ENCODE measurements at places on chromosomes 16 and 17.

DNA sequence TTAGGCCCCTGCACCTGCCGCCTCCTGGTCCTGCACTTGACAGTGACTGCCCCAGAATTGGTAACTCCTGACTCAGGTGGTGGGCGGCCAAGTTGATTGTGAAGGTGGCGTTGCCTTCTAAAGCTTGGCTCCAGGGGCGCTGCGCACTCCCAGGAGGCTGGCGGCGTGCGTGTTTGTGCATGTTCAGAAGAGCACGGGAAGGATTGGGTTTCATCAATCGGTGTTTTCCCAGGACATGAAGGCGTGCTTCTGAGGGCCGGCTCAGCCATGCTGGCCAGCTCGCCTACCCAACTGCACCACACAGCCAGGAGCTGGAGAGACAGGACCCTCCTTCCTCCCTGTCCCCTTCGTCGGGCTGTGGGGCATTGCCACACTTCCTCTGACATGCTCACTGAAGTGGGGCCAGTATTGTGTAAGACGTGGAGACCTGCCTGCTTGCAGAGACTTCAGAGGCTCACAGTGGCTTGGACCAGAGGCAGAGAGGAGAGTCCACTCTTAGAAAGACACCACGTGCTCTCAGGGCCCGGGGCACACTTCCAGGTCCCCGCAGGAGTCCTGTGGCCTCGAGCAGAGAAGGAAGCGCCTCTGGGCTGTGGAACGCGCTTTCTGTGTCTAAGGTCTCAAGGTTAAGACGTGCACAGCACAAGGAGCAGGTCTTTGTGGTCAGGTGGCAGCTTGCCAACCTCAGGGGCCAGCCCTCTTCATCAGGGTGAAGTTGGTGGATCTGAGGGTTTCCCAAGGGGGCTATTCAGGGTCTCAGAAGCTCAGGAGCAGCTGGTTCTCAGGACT is 2.8 kb downstream of the RAB40C start:
- no peak for DNase-seq

DNA sequence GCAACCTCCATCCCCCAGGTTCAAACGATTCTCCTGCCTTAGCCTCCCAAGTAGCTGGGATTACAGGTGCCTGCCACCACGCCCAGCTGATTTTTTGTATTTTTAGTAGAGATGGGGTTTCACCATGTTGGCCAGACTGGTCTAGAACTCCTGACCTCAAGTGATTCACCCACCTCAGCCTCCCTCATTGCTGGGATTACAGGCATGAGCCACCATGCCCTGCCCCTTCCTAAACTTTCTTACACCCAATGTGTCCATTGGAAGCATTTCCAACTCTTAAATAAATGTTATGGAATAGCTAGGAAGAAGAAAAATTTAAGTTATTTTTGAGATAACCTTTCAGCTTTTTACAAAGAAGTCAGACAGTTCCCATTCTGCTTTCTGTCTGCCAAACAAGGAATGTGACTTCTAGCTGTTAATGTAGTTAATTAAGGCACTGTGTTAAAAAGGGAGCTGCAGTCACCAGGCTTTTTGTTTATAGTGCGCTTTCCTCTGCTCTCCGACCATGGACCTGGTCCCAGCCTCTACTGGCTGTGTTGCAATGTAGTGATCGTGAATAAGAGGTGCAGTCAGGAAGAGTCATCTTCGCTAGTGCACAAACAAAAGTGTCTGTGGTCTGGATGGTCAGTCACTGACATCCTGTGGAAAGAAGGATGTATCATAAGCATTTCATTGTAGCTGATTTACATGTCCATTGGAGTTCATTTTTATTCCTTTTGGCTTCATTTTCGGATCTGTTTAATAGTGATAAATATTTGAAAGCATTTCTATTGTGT is 39.7 kb downstream of the USP10 start:
- DNase-seq, result no peak

GRCh38 chr16:63130942-63131341 is 1094.7 kb upstream of the CDH8 start:
- no peak for DNase-seq

DNA sequence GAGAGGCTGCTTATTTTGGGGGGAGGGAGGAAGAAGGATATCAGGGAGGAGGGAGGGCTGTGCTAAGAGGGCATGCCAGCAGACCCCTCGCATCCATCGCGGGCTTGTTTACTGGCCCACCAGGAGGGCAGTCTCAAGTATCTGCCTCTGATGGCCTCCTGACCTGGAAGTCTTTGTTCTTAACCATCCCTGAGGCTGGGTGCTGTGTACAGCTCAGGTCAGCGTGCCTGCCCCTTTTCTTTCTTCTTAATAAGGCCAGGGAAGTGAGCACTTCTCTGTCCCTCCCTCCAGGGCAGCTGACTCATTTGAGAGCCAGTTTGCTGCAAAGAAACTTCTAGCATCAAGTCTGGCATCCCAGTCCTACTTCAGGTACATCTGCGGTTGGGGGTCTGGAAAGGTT is 157.0 kb downstream of the CCDC182 start:
- DNase-seq, result no peak

DNA sequence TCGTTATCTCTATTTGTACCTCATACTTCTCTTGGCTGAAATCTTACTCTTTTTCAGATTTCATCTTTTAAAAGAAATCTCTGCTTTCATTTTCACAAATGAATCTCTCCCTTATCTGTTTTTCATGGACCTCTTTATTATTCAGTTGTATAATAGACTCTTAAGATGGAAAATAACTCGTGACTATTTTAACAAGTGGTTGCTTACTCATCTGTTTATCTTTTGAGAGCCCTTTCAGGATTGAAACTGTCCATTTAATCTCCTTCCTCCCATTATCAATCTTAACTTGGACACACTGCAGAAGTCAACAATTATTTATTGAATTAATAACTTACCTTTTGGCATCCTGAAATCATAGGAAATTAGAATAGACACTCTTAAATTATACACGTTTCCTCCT is 68.8 kb downstream of the ABCA8 start:
- DNase-seq, result no peak

DNA sequence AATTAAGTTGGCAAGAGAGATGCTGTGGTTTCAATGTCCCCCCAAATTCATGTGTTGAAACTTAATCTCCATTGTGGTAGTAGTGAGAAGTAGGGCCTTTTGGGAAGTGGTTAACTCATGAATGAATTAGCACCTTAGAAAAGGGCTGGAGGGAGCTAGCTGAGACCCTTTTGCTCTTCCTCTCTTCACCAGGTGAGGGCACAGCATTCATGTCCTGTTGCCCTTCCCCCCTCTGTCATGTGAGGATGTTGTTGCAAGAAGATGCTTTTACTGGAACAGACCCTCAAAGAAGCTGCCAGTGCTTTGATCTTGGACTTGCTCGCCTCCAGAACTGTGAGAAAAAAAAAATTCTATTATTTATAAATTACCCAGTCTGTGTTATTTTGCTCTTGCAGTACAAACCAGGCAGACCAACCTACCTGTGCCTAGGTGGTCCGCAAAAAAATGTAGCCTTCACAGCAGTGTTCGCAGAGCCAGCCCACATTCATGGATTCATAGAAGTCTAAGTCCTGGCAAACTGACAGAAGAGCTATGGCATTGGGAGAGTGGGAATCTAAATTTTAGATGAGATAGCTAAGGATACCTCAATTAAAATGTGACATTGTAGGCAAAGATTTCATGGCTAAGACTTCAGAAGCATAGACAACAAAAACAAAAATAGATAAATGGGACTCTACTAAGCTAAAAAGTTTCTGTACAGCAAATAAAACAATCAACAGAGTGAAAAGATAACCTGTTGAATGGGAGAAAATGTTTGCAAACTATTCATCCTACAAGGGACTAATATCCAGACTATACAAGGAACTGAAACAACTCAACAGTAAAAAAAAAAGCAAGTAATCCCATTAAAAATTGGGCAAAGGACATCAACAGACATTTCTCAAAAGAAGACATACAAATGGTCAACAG is 32.0 kb upstream of the ABCA5 start:
- DNase-seq, result peak; percentile 32

- no peak for DNase-seq
Observed at GRCh38 chr16:15609286-15609649, 33.7 kb downstream of the MARF1 start.

- DNase-seq, result no peak
Observed at GRCh38 chr17:12909046-12909445, 108.8 kb downstream of the ELAC2 start.

- no peak for DNase-seq
Observed at GRCh38 chr17:33229499-33229898, 63.6 kb downstream of the ASIC2 start.

- no peak for DNase-seq
Observed at GRCh38 chr16:75103994-75104393, 12.6 kb downstream of the LDHD start.

- DNase-seq, result no peak
Observed at GRCh38 chr17:10815319-10815718, 11.4 kb upstream of the TMEM238L start.

DNA sequence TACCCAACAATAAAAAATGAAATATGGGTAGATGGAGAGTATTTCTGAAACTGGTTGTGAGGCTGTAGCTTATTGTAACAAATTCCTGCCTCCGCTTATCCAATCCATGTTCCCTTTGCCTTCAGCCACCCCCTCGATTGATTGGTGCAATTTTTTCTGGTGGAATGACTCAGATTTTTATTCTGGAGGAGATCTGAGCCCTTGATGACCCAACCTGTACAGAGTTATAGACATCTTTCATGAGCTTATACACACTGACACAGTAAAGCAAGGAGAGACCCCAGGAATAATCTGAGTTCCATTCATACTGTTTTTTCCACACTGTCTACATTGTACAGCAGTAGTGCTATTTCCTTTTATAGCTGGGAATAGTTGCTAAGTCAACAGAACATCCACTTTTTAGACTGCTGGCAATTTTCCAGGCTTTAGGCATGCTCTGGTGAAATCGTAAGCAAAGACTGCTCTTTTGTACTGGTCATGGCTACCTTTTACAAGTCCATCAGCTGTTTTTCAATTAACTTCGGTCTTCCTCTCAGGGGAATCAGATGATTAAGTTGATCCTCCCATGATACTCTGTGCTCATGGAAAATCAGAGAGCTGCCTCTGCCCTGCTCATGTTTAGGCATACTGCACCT is 30.1 kb downstream of the CCL4 start:
- peak; percentile 75 for DNase-seq

- no peak for DNase-seq
Observed at GRCh38 chr17:622356-622755, 92.3 kb downstream of the VPS53 start.

- DNase-seq, result no peak
Observed at GRCh38 chr16:1416521-1416941, 2.0 kb upstream of the UNKL start.

- DNase-seq, result no peak
Observed at GRCh38 chr17:57136355-57136754, 51.3 kb downstream of the AKAP1 start.

GRCh38 chr17:2361010-2361760 is 23.9 kb downstream of the SGSM2 start:
- no peak for DNase-seq

GRCh38 chr16:83630979-83631378 is 176.8 kb upstream of the HSBP1 start:
- no peak for DNase-seq

DNA sequence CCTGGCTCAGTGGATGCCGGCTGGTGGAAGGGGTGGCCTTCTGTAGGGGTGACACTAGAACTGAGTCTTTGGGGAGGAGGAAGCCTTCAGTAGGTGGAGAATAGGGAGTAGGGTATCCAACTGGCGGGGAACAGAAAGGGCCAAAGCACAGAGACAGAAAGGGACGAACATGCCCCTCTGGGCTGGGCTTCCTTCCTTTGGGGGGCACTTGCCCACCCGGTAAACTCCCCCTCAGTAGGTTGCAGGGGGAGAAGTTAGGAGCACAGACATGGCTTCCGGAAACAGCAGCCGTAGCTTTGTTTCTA is 774 bp downstream of the ENGASE start:
- DNase-seq, result no peak

GRCh38 chr17:41937970-41938954 is 7.8 kb downstream of the ODAD4 start:
- DNase-seq, result no peak

- peak; percentile 43 for DNase-seq
Observed at GRCh38 chr16:71426069-71426879, 15.6 kb downstream of the TLE7 start.

DNA sequence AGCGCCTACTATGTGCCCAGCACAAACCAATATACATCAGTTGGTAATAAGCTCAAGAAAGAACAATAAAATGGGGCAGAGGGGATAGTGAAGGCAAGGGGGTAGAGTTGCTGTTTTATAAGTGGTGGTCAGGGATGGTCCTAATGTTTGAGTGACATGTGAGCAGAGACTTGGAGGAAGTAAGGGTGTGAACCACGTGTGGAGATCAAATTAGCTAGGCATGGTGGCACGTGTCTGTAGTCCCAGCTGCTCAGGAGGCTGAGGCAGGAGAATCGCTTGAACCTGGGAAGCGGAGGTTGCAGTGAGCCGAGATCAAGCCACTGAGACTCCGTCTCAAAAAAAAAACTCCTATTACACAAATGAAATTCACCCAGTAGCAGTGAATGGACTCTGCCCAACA is 56.5 kb downstream of the IRX6 start:
- no peak for DNase-seq

- DNase-seq, result no peak
Observed at GRCh38 chr16:89176147-89176690, 4.7 kb downstream of the CDH15 start.

DNA sequence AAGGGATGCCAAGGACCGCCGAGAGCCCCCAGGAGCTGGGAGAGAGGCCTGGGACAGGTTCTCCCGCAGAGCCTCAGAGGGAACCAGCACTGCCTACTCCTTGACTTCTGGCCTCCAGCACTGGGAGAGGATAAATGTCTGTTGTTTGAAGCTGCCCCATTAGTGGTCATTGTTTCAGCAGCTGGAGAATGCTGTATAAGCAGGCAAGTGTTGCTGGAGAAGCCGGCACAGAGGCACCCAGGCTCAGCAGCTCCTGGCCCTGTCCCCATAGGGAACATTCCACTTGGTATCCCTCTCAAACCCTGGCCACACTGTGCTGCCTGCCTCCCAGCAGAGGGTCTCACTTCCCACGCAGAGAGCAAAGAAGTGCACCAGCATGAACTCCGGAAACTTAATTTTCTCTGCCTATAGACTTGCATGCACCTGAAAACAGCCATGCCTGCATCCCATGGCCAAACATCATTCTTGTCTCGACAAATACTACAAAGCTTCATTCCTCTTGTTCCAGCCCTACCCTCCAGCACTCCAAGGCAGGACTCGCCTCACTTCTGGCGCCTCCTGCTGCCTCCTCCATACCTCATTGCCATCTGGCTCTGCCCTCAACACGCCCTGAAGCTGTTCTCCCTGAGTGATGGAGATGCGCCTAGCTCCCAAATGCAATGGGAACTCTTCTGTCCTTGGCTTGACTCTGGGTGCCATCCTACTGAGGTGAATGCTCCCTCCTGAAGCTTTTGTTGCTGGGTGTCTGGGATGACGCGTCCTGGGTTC is 88.1 kb downstream of the DNAH17 start:
- no peak for DNase-seq

All from left kidney (tissue), 8 donors.